ENCODE measurements at places on chromosomes 2 and 18.

- no peak for DNase-seq
These were observed 175.9 kb downstream of the NBAS start for GRCh38 chr2:15385184-15385583.

GRCh38 chr18:78596794-78597345 lies 382.7 kb upstream of the SALL3 start:
- DNase-seq, result no peak

DNA sequence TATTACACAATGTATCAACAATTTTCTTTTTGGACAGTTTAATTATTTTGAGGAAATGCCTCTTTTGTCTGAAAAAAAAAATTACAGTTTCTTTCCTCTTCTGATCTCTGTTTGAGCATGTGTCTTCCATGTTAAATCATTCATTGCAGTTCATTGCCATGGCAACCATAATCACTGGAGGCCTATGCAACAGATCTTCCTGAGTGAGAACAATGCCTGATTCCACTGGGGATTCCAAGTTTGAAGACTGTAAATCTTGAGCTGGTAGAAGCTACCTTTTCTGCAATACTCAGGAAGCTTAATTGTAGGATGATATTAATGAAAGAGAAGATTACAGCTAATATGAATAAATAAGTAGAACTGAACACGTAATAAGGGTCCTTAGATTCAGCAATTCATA lies 721.4 kb upstream of the CNTNAP5 start:
- no peak for DNase-seq

- no peak for DNase-seq
These were observed 276.8 kb upstream of the CHST9 start for GRCh38 chr18:27461957-27462356.

GRCh38 chr2:101200676-101201075 lies 49.5 kb upstream of the TBC1D8 start:
- DNase-seq, result no peak

DNA sequence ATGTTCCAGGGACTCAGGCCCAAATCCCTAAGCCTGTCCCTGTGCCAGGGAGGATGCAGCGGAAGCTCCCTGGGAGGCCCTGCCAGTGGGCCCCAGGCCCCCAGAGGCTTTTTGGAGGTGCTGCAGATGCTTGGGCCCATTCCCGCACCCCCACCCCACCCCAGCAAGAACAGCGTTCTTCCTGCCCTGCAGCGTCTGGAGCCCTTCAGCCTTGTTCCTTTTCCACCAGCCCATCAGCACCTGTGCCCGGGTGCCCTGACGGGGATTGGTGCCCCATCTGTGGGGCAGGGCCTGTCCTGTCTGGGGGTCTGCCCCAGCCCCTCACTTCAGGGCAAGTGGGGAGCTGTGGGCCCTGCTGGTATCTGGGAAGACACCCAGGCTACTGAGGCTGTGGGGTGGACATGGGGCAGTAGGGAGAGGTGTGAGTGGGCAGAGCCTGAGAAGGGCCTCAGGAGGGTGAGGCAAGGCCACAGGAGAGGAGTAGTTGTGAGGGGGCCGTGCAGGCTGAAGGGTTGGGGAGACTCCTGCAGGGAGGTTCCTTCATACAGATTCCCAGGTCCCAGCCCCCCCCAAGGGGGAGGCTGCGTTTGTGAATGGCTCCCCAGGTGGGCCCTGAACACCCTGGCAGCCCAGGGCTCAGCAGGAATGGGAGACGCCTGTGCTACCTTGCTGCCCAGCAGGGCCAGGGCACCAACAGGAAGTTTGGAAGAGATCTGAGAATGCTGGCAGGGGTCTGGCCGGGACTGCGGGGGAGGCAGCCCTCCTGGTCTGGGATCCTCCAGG lies 2.4 kb downstream of the RNPEPL1 start:
- no peak for DNase-seq

GRCh38 chr2:216073773-216074172 lies 7.8 kb downstream of the PECR start:
- DNase-seq, result no peak

- no peak for DNase-seq
These were observed 71.7 kb upstream of the RBMS1 start for GRCh38 chr2:160565099-160565845.

GRCh38 chr2:222353993-222354392 lies 55.2 kb upstream of the PAX3 start:
- DNase-seq, result no peak

DNA sequence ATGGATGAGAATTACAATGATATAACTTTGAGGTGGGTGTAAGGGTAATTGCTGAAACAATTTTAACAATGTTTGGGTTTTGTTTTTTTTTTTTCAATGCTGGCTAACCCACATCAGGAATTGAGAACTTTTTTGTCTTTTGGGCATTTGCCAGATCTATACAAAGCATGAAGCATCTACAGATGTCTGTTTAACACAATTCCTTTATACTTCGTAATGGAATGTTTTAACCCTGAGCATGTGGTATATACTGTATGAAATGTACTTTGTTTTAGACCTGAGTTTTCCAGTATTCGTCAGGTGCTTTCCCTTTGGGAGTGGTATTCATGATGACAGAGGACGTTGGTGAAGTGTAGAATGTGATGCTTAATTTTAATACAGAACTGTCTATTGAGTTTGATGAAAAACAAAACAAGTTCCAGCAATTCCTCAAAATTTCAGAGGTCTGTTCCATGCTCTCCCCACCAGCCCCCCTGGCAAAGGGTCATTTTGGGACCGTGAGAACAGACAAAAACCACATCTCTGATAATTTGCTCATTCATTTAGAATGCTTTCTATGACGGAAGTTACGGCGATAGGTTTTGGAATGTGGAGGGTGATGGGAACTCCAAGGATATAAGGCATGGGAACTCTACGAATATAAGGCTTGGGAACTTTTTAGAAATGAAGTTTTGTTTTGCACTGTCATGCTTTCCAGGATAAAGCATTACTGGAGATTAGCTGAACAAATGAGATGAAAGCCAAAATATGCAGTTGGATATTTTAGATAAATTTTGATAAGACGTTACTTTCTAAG lies 14.1 kb downstream of the LIMS1 start:
- DNase-seq, result no peak

GRCh38 chr2:175837046-175837445 lies 165.0 kb downstream of the LNPK start:
- DNase-seq, result no peak

GRCh38 chr18:77127769-77128671 lies 4.6 kb downstream of the MBP start:
- DNase-seq, result no peak

DNA sequence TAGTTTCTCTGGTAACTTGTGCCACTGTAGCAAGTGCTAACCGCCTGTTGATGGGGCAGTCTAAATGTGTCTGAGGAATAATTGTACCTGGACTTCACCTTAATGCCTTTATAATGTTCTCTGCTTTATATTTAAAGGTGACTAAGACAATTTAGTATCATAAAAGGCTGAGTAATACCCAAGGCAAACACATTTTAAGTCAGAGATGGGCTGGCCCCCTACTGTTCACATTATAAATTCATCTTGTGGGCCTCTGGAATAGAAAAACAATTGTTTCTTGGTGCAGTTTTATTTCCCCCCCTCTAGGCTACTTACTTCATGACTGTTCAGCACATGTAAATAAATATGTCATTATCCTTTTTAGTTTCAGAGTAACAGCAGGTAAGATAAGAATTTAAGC lies 559.3 kb upstream of the PIK3C3 start:
- no peak for DNase-seq

GRCh38 chr2:67560771-67561456 lies 163.8 kb downstream of the ETAA1 start:
- DNase-seq, result no peak

DNA sequence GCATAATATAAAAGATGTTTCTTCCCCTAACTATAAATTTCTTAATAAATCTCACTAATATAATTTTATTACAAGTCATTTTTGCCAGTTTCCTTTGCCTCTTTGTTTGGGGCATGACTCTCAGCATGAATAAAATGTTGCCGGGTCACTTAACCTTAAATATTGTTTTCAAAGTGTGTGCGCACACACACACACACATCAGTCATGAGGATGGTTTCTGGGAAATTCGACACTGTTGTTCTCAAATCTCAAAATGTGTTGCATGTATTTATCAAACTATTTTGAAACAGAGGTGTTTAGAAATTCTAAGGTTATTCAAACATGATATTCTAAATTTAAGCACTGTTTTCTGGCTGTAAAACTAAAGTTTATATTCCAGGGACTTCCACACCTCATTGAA lies 31.5 kb downstream of the FAP start:
- DNase-seq, result no peak

GRCh38 chr2:55365303-55365702 lies 54.4 kb downstream of the CCDC88A start:
- no peak for DNase-seq

DNA sequence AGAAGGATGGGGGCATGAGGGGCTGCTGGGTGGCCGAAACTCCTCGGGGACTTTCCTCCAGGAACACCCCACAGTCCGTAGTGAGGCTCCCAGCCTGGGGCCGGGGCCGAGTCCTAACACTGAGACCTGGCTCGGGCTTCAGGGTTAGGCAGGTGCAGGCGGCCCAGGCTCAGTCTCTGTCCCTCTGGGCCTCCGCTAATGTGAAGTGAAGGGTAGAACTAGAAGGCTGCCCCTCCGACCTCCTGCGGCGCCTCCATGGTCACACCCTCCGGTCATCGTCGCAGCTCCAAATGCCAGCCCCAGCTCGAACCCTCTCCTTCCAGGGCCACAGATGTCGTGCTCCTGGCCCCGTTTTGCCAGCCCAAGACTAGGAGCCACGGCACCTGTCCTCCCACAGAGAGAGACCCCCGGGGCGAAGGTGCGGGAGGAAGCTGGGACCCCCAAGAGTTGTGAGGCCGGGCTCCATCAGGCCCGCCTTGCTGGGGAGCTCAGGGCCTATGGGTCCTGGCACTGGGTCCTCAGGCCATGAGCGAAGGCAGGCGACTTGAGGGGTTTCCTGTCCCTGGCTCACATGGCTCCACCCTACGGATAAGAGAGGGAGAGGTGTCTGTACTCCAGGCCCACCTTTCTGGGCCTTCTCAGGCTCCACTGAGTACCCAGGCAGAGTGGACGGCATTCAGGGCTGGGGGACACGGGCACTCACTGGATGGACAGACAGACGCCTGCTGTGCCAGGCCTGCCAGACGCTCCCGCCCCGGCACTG lies 797 bp downstream of the ANO7 start:
- no peak for DNase-seq

GRCh38 chr2:159089543-159089942 lies 121.1 kb downstream of the TANC1 start:
- DNase-seq, result no peak

GRCh38 chr18:31942291-31942998 lies 483 bp downstream of the TRAPPC8 start:
- peak; percentile 19 for DNase-seq

- no peak for DNase-seq
These were observed 152.2 kb downstream of the ESCO1 start for GRCh38 chr18:21448299-21448698.

DNA sequence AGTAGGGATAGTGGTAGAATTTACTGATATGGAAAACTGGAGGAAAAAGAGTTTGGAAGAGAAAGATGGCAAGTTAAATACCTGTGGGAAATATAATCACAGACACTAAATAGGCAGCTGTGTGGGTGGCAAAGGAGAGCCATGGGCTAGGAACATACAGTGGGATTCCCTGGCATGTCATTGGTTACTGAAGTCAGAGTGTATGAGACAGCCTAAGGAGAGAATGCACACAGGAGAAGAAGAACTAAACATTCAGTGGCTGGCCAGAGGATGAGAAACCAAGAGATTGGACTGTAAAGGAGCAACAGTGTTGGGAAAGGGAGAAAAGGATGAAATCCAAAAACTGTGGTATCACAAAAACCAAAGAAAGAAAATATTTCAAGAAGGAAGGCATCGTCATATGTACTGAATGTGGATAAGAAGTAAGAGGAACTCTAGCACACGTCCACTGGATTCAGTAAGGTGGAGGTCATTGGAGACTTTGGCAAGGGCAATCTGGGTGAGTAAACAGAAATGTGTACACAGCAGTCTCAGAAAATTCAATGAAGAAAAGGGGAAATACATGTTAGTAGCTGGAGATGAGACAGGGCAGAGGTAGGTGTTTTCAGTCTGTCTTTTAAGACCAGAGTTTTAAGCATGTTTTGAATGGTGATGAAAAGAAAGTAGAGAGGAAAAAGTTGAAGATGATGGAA lies 83.3 kb downstream of the SPIRE1 start:
- DNase-seq, result no peak

GRCh38 chr18:59691996-59692395 lies 5.2 kb downstream of the CCBE1 start:
- no peak for DNase-seq

DNA sequence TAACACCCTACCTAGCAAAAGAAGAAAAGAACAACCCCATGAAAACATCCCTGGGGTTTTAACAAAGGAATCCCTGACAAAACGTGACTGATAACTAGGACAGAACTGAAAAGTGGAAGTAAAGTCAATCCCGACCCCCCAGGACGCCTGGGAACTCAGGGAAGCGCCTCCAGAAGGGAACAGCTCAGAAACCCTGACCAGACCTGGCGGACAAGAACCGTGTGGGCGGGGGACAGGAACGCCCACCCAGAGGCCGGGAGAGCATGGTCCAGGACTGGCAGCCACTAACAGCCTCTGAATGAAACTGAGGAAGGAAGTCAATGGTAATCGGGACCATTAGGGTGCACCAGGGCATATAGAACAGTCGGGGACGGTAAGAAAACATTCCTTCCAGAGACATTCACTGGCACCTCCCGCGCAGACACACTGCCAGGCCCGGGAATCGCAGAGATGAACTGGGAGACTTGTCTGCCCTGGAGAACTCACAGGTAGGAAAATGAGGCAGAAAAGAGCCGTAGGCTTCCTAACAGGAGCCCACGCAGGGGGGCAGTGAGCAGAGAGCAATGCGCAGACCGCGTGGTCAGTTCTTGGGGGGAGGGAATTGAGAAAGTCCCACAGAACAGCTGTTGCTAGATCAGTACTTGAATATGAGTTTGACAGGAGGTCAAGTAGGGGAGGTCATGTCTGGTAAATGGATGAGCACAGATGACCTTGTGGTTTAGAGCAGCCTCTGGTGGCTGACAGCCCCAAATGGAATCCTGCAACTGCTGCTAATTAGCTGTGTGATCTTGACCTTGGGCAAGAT lies 1.3 kb upstream of the TBC1D8 start:
- DNase-seq, result no peak

- DNase-seq, result no peak
These were observed 426.2 kb downstream of the NCKAP5 start for GRCh38 chr2:133142087-133142486.
